ENCODE measurements at places on chromosomes 6 and 20.

DNA sequence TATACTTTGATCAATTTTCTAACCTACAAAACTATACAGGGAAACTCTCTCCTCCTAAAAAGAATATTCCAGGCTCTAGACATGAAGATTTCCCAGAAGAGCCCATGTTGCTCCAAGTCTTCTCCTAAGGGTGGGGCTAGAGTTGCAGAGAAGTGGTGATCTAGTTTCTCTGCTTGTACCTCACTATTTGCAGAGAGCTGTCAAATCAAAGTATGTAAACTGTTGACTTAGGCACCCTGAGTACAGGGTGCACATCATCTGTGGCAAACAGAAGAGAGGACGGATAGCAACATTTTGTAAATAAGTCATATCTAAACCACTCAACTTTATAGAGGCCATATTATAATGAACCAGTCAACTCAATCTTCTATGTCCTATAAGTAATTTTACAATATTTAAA lies 250.1 kb downstream of the KHDRBS2 start:
- DNase-seq, result no peak

DNA sequence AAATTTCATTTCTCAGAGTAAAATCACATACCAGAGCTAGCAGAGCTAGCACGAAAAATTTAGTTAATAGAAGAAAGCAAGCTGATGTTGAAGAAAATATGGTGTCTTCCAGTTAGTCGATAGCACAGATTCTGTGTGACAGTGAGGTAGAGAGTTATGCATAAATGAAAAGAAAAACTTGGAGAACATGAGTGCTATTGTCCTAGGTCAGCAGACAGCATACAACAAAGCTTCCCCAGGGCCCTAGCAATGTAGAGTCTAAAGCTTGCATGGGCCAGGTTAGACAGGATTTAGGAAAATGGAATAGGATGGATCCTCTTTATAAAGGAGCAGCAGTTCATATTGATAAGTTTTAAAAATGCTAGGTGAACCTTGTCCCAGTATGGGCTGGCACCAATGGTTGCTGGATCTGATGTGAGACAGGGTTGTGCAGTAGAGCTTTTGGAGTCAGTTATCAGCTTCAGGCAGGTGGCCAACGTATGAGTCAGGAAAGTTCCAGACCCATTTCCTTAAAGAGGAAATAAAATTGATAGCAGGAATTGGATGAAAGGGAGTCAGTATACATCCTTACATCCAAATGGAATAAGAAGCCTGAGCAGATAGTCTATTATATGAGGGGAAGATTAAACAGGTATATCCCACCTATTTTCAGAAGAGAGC lies 277.2 kb downstream of the FRK start:
- DNase-seq, result no peak

GRCh38 chr6:136950436-136951126 lies 28.5 kb downstream of the SLC35D3 start:
- no peak for DNase-seq

DNA sequence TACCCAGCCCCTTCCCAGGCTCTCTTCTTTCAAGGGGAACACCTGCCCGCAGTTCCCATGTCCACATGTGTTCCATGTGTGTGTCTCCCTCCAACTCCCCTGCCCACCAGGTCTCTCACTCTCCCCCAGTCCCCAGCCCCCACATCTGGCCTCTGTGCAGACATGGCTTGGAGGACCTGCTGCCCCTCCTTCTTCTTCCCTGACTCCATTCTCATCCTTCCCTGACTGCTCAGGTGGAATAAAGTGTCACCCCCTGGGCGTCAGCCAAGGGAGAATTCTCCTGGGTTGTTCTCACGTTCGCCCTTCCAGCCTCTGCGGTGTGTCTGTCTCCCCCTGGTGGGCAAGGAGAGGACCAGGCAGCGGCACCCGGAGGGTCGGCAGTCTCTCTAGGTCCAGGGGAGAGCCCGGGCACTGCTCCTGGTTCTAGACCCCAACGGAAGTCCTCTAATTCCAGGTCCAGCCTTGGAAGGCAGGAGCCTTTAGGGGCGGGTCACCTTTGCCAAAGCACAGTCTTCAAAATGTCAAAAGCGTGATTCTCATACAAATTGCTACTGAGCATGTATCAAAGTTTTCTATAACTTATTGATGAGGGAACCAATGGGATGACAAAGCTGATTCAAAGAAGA lies 50.5 kb downstream of the EBF4 start:
- peak; percentile 51 for DNase-seq

- DNase-seq, result no peak
These were observed 35.1 kb upstream of the BTN3A2 start for GRCh38 chr6:26329763-26330511.

- DNase-seq, result no peak
These were observed 39.5 kb upstream of the THBS2 start for GRCh38 chr6:169293196-169293595.

GRCh38 chr6:154471609-154472362 lies 38.7 kb downstream of the CNKSR3 start:
- DNase-seq, result no peak

DNA sequence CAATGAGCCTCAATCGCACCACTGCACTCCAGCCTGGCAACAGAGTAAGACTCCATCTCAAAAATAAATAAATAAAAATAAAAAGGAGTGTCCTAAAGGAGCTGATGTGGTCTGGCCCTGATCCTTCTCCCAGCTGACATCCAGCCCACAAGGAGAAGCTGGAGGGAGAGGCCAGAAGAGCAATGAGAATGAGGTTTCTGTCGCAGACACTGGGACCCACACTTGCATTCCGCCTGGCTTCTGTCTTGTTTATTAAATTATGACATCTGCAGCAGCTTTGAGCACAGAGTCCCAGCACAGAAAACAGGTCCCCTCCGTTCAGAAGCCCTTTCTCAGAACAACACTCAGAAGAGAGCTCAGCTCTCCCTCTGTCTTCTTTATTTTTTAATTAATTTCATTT lies 10.3 kb upstream of the E2F1 start:
- no peak for DNase-seq

- no peak for DNase-seq
These were observed 113.6 kb upstream of the IFNGR1 start for GRCh38 chr6:137332637-137333280.

DNA sequence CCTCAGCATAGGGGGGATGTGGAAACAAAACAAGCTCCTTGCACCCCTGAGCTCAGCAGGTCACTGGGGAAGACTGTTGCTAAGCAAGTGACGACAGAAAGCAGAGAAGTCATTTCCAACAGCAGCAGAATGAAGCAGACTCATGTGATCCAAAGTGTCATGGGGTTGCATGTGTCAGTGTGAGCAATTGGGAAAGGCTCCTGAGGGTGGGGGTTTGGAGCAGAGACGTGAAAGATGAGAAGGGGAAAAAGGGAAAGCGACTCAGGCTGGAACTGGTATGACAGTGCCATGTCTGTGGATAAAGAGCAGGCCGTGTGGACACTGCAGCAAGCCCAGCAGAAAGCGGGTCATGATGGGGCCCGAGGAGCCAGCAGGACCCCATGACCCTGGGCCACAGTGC lies 363.9 kb downstream of the PREX1 start:
- DNase-seq, result no peak

- no peak for DNase-seq
These were observed 76.0 kb downstream of the ANKRD6 start for GRCh38 chr6:89508755-89509563.

DNA sequence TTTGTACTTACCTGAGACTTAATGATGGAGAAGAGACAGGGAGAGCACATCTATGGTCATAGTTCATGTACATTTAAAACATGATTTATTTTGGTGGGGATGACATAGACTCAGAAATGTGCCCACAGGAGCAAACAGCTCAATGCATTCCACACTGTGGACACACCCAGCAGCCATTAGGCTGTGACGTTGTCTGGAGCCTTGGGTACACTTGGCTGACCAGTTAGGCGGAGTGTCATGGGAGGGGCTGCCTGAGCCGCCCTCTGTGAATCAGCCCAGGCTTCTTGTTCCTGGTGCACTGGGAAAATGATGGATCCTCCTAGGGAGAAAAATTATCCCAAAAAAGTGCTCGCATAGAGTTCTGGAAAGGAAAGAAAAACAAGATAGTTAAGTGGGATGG lies 231.0 kb upstream of the GMDS start:
- DNase-seq, result no peak

GRCh38 chr6:85078058-85078457 lies 313.7 kb upstream of the TBX18 start:
- DNase-seq, result no peak

DNA sequence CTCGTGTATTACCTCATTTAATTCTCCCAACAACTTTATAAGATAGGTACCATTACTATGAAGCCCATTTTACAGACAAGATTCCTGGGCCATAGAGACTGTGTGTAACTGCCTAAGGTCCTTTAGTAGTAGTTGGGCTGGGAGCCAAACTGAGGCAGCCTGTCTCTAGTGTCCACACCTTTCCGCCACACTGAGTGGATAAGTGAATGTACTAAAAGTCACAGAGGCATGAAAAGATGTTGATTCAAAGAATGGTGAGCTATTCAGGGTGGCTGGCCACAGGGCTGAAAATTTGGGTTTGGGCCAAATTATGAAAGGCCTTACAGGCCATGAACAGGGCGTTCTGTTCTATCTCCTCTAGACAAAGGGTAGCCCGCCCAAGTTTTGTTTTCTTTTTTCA lies 11.0 kb downstream of the CD24 start:
- no peak for DNase-seq

GRCh38 chr6:138264372-138264880 lies 46.1 kb upstream of the PBOV1 start:
- no peak for DNase-seq

DNA sequence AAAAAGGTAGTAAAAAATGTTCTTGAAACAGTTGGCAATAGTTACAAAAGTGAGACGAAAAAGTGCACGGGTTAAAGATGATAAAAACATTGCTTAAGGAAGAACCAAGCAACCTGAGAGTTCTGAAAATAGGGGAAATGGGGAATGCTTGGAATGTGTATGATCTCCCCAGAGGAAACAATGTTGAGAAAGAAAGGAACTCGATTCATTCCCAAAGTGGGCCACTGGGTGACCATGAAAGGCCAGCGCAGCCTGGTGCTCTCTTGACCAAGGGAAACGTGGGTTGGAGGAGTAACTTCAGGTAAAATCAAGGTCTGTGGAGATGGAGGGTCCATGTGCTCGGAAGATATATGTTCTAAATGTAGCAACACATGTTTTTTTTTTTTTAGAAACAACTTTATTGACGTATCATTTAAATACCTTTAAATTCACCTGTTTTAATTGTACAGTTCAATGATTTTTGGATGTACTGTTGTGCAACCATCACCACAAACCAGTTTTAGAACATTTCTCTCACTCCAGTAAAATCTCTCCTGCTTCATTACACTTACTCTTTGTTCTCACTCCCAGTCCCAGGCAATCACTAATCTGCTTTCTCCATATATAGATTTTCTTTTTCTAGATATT lies 34.5 kb upstream of the CEP85L start:
- DNase-seq, result no peak

DNA sequence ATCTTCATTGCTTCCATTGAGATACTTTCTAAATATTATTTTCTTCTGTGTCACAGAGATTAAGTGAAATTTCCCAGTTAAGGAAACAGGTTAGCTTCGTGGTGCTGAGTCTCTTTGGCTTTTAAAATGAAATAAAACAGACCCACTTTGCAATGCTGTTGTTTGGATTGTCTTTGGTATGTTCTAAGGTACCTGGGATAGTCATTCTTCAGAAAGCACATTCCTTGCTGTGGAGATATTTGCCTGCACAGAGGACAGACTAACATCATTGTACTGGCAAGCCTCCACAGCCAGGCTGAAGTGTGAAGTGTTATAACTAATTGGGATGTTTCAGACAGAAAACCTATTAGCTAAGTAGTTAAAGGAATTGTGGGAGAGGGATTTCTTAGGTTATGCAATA lies 148.8 kb upstream of the EPHA7 start:
- DNase-seq, result no peak

DNA sequence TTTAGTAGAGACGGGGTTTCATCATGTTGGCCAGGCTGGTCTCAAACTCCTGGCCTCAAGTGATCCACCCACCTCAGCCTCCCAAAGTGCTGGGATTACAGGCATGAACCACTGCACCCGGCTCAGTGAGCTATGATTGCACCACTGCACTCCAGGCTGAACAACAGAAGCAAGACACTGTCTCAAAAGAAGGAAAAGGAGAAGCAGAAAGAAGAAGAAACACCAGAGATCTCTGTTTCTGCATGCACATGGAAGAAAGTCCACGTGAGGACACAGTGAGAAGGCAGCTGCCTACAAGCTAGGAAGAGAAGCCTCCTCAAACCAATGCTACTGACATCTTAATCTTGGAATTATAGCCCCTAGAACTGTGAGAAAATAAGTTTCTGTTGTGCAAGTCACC lies 16.0 kb downstream of the ECT2L start:
- no peak for DNase-seq

DNA sequence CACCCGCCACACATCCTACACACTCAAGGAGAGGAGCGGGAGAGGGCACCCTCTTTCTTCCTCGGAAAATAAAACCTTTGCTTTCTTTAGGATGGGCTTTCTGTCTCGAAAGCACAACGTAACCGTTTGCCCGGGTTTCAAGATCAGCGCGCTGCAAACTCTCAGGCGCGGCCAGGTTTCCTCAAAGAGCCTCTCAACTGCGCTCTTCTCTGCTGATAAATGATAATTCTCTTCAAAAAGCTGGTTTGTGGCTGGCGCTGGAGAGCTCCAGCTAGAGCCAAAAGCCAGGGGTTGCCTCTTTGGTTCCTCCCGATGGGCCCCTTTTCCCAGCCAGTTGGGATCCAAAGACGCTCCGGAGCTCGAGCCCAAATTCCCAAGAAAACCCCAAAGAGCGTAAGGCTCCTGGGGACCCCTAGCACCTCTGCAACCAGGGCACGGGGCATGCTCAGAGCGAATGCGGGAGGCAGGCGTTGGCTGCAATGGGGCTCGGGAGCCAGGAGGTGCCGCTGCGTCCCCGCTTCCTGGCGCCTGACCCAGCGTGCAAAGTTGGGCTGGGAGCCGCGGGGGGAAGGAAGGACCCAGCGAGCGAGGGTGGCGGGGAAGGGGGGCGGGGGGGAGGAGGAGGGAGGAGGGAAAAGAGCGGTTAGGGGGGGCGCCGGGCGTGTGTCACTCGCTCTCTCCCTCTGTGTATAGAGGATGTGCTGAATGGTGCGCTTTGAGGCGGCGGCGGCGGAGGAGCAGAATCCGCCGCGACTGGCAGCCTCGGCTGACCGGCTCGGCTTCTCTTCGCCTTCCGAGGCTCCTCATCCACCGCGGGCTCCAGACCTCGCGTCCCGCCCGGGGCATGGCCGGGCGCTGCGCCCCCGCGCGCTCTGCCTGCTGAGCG lies at the start of gene PLCB1:
PLCB1 (plus strand) TSS at position 669 of the 886 bp plus-strand sequence. CDS start 386 bp downstream, outside the sequence.
- DNase-seq, result peak; percentile 39

DNA sequence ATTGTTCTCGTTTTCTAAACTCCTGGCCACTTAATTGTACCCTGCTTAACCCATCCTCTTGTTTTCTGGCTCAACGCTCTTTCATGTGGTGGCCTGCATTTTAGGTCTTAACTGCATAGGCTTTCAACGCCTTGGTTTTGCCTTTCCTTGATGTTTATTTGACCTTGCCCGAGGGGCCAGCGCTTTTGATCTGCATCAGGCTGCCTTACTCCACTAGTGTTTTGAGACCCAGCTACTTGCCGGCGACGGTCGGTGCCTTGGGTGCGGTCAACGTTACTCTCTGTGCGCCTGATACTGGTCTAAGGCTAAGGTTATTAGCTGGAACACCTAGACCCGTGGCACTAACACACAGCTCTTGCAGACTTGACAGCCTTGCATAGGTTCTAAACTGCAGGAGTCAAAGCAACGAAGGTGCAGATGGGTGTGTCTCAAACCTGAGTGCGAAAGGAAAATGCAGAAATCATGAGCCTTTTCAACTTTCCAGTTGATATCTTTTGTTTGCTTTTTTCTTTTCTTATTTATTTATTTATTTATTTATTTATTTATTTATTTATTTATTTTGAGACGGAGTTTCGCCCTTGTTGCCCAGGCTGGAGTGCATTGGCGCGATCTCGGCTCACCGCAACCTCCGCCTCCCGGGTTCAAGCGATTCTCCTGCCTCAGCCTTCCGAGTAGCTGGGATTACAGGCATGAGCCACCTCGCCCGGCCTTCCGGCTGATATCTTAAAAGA lies 138.8 kb downstream of the HFE start:
- no peak for DNase-seq
